ENCODE measurements at places on chromosomes 1 and 21.

- DNase-seq: no peak
These were observed 18.1 kb upstream of the PGD start for GRCh38 chr1:10380594-10381275.

- DNase-seq: no peak
These were observed 3.3 kb upstream of the GBP1 start for GRCh38 chr1:89068291-89068690.

- no peak for DNase-seq
These were observed 14.0 kb upstream of the ALX3 start for GRCh38 chr1:110084227-110085078.

DNA sequence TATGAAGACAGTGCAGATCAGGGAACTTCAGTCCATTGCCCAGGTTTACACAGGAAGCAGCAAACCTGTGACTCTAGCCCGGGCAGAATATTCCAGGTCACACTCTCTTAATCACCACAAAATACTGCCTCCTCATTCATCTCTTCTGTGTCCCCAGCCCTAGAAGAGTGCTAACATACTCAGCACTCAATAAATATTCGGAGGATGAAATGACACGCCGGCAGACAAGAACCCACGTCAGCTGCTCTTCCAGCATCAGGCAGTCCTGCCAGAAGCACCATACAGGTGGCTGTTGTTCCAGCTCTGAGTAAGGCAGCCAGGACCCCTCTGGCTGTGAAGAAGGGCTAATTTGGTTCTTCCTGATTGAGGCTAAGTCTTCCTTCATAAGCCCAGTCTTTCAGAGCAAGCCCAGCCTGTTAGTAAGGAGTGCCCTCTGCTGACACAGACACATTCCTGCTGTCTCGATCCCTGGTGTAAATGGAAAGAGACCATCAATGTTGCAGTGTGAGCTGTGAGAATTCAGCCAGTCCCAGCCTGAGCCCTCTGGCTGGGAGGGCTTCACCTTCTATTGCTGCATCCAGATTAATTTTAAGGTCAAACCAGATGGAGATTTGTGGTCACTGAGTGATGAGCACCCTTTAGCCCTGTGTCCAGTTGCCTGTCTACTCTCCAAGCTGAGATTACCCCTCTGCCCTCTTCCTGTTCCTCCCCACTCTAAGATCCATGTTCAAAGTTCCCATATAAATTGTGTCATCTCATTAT lies 45.0 kb upstream of the KIRREL1 start:
- DNase-seq: no peak

DNA sequence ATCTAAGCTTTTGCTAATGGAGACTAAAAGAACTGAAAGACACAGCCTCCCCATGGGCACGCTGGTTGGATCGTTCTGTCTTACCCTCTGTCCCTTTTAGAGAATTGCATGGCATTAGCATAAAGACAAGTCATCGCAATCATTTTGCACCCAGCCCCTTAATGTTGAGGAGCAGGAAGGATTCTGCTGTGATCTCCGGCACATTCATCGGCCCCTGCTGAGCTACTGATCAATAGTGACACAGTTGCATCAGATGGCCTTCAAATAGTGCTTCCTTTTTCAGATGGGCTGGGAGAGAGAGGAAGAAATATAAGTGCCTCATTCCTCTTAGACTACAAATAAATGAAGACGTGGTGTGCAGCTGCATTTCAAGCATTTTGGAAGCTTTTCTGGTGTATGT lies 75.4 kb downstream of the NOS1AP start:
- no peak for DNase-seq

DNA sequence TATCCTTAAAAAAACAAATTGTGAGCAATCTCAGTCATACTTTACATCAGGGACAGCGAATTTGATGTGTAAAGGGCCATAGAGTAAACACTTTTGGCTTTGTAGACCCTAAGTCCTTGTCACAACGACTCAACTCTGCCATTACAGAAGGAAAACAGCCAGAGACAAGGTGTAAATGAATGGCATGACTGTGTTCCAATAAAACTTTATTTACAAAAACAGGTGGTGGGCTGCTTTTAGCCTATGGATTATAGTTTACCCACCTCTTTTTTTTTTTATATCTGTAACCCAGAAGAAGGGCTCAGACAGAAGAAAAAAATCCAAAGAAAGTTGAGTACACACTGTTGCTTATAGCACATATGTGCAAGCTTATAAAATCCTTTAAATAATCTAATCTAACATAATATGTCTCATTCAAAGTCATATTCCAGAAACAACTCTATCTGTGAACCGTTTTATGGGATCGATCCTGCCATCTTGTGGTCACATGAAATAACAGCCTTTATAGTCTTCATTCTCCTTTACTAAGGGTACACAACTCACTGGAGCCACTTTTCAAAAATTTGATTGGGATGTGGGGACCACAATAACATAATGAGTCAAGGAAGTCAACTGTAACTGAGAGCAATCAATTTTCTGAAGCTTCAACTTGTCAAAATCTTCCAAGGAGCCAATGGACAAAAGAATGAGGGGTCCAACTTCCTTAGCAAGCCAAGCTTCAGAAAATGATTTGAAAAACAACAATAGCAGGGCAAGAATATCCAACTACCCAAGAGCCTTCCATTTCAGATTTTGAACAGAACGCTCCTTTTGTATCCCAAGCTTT lies 142.2 kb upstream of the KRTAP19-8 start:
- no peak for DNase-seq

- no peak for DNase-seq
These were observed 20.9 kb upstream of the SPATC1L start for GRCh38 chr21:46205166-46205565.

DNA sequence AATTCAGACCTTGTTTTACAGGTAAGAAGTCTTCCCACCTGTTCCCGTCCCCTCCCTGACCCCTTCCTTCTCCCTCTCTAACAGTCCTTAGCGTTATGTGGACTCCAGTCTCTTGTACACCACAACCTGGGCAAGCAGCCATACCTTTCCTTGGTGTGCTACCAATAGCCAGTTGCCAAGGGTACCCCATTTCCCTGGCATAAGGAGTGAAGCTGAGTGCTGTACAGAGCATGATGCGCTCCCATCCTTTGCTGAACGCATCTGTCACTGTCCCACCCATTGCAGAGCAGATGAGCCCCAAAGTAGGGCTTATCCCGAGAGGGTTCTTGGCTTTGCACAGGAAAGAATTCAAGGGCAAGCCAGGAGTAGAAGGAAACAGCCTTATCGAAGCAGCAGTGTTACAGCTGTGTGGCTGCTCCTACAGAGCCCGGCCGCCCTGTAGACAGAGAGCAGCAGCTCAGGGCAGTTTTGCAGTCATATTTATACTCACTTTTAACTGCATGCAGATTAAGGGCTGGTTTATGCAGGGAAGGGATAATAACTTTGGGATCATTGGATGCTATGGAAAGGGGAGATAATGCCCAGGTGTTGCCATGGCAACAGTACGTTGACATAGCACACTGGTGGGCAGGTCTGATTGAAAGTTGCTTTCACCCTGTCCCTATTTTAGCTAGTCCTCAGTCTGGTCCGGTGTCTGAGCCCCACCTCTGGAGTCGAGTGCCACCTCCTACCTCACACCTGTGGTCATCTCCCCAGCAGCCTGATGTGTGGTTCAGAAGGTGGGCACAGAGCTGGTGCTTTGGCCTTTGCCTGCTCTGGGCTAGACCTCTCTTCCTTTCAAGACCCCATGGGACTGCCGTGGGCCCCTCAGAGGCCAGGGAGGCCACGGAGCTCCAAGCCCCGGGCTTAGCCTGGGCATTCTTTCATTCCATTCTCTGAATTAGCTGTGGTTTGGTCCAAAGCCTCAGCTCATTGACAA lies 5.1 kb downstream of the FHAD1 start:
- no peak for DNase-seq

- no peak for DNase-seq
These were observed 579.7 kb downstream of the PLA2G4A start for GRCh38 chr1:187408212-187409004.

GRCh38 chr1:14765773-14766172 lies 167.3 kb downstream of the KAZN start:
- DNase-seq: no peak

DNA sequence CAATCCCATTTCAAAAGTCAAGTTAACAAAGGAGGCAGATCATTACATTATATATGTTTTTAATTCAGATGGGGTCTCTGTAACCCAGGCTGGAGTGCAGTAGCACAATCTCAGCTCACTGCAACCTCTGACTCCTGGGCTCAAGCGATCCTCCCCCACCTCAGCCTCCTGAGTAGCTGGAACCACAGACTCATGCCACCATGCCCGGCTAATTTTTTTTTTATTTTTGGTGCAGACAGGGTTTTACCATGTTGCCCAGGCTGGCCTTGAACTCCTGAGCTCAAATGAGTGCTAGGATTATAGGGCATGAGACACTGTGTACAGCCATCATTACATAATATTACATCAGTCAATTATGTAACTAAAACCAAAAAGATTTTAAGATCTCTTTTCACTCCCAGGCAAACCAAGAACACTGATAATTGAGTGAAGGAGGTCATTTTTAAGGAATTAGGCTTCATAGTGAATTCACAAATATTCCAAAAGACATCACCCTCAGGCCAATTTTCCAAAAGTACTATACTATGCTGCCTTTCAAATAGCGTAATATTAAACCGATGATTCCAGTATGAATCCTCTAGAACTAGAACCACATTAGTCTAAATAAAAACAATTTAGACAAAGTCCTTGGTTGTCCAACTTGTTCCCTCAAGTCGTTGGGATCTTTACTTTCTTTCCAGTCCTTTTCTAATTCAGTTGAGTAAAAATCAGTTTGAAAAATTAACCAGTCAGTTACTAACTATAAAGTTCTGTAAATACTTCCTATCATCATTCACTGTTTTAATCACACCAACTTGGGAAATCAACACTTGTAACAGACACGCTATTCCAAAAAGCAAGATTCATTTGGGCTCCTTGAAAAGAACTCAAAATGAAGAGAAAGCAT lies 16.1 kb downstream of the TOMM20 start:
- no peak for DNase-seq

DNA sequence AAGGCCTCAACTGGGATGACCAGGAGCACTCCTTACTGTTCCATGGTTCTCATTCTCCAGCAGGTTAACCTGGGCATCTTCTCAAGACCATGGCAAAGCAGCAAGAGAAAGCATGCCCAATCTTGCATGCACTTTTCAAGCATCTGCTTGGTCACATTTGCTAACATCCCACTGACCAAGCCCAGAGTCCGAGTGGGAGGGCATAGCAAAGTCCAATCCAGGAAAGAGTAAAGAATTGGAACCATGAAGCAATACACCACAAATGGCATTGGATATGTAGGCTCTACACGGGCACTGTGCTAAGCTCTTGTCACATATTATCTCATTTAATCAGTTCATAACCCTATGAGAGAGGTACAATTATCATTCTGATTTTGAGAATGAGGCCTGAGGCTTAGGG lies 73.6 kb downstream of the PAPPA2 start:
- DNase-seq: no peak

- DNase-seq: no peak
These were observed 184.0 kb downstream of the CDC7 start for GRCh38 chr1:91684481-91685196.

GRCh38 chr1:64484651-64485050 lies 14.7 kb downstream of the CACHD1 start:
- no peak for DNase-seq

GRCh38 chr21:31254131-31254530 lies 89.9 kb downstream of the TIAM1 start:
- DNase-seq: no peak

DNA sequence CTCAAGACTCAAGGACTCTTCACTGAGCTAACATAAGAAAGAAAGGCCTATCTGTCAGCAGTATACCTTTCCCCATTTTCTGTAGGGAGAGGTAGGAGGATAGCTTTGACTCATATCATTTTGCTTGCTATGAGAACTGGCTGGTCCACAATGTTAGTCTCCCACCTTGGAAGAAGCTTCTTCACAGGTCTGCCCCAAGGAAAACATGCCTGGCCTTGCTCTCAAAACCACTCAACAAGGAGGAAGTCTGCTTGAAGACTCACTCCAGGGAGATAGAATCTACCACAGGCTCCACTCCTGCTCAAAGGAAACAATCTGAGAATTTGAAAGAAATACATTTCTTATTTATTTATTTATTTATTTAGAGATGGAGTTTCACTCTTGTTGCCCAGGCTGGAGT lies 29.5 kb upstream of the LAMC1 start:
- no peak for DNase-seq

GRCh38 chr1:247857985-247858619 lies 1.1 kb downstream of the TRIM58 start:
- DNase-seq: no peak

- DNase-seq: no peak
These were observed 121.6 kb upstream of the IRF2BP2 start for GRCh38 chr1:234731569-234732085.

GRCh38 chr1:157542676-157543075 lies 9.6 kb downstream of the FCRL5 start:
- DNase-seq: no peak

GRCh38 chr1:7688659-7689058 lies 82.4 kb upstream of the VAMP3 start:
- no peak for DNase-seq

DNA sequence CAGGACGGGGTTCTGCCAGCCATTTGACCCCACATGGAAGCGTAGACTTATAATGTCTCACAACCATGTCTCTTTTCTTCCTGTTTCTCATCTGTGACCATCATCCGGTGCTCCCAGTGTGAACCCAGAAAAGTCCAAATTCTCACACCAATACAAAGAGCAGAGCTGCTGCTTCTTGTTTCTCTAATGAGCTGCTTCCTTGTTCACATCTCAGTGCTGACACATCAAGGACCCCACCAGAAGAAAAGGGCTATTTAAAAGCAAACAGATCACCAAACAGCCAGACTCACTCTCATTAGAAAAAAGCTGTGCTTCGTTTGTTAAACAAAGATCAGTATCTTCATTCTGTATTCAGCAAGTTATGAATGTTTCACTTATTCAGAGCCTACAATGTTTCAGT lies 835 bp upstream of the LCE1D start:
- no peak for DNase-seq

DNA sequence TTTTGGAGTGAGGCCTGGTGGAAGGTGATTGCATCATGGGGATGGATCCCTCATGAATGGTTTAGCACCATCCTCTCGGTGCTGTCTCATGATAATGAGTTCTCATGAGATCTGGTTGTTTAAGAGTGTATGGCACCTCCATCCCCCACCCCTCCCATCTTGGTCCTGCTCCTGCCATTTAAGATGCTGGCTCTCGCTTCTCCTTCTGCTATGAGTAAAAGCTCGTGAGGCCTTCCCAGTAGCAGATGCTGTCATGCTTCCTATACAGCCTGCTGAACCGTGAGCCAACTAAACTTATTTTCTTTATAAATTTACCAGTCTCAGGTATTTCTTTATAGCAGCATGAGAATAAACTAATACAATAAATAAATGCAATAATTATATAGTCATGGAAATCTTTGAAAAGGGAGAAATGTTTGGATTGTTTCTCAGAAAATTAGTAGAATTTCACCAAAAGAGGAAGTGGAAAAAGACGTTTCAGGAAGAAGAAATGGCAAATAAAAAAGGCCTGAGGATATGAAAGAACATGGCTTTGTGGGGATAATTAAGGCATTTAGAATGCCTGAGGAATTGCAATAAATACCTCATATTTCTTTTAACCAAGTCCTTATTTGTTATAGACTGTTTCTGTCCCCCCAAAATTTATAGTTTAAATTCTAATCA lies 451.2 kb upstream of the ADGRL4 start:
- DNase-seq: no peak

GRCh38 chr1:39704757-39705156 lies 13.5 kb upstream of the HPCAL4 start:
- DNase-seq: no peak

Data from stimulated activated CD8-positive, alpha-beta memory T cell treated with anti-CD3 and anti-CD28 coated beads, Interleukin-7, amount 100 ng/mL, for 1 hour (primary cell).